ENCODE measurements at places on chromosomes 1 and 21.

GRCh38 chr1:94599095-94599813 lies 57.7 kb upstream of the F3 start:
- H3K4me1 ChIP-seq, result peaks cover 1% of the 10 kb centered on the region
- H3K27me3 ChIP-seq, result no peaks in the 10 kb centered on the region
- no peaks in the 10 kb centered on the region for H3K36me3 ChIP-seq
- H3K4me3 ChIP-seq, result no peak overlapping the region

GRCh38 chr21:38769191-38769780 lies 36.4 kb upstream of the ETS2 start:
- no peak for DNase-seq
- no peak overlapping the region for H3K4me3 ChIP-seq
- H3K27ac ChIP-seq, result no peak overlapping the region
- H3K36me3 ChIP-seq, result no peaks in the 10 kb centered on the region

DNA sequence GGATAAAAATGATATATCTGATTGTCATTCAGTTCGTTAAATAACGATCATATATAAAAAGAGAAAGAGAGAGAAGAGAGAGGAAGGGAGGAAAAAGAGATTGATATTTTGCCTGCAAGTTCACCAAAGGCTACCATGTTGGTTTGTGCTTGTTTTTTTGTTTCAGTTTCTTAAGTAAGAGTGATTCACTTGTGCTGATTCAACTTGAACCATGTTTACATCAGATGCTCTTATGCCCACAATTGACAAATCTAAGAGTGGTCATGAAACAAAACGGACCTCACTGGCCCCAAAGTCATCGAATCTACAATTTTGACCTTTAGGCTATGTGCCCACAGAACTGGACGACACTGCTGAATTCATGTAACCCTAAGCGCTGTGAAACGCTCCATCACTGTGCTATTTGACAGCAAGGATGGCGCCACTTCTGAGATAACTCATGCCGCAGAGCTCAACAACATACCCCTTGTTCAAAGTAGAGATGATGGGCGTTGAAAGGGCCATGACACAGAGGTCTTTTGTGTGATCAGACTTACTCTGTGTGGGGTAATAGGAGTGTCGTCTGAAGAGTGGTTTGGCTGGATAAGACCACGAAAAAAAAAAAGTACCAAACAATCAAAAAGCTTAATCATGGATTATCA lies 481.4 kb downstream of the SETD4 start:
- H3K36me3 ChIP-seq, result no peaks in the 10 kb centered on the region
- no peak overlapping the region for H3K4me3 ChIP-seq
- no peaks in the 10 kb centered on the region for H3K27me3 ChIP-seq
- no peaks in the 10 kb centered on the region for H3K4me1 ChIP-seq

- no peaks in the 10 kb centered on the region for H3K27me3 ChIP-seq
- H3K4me1 ChIP-seq, result no peaks in the 10 kb centered on the region
- no peak overlapping the region for H3K4me3 ChIP-seq
- no peak overlapping the region for H3K27ac ChIP-seq
These were observed 17.0 kb downstream of the SRRM1 start for GRCh38 chr1:24659993-24660665.

DNA sequence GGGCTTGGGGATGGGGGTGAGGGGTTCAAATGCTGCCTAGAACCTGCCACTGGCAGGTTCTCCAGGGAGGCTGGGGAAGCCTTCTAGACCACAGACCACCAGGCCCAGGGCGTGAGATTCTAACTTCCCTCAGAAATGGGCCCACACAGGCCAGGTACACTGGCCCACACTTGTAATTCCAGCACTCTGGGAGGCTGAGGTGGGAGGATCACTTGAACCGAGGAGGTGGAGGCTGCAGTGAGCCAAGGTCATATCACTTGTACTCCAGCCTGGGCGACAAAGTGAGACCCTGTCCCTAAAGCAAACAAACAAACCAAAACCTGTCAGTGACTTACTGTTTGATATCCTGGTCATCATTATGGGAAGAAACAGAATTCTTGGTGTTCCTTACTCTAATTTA lies 31.7 kb downstream of the OPTC start:
- H3K27ac ChIP-seq, result no peak overlapping the region
- no peaks in the 10 kb centered on the region for H3K27me3 ChIP-seq
- H3K4me1 ChIP-seq, result peaks cover 12% of the 10 kb centered on the region
